ENCODE measurements at places on chromosomes 4 and X. TPM values are rescaled to one million over a fixed set of nuclear protein-coding genes. Genes with fewer than 3 reads are reported as not detected.

GRCh38 chrX:136200466-136200865 is 50.7 kb downstream of the MAP7D3 start:
- DNase-seq = no peak

GRCh38 chrX:10041383-10041782 is 74.2 kb downstream of the CLDN34 start:
- no peak for DNase-seq

DNA sequence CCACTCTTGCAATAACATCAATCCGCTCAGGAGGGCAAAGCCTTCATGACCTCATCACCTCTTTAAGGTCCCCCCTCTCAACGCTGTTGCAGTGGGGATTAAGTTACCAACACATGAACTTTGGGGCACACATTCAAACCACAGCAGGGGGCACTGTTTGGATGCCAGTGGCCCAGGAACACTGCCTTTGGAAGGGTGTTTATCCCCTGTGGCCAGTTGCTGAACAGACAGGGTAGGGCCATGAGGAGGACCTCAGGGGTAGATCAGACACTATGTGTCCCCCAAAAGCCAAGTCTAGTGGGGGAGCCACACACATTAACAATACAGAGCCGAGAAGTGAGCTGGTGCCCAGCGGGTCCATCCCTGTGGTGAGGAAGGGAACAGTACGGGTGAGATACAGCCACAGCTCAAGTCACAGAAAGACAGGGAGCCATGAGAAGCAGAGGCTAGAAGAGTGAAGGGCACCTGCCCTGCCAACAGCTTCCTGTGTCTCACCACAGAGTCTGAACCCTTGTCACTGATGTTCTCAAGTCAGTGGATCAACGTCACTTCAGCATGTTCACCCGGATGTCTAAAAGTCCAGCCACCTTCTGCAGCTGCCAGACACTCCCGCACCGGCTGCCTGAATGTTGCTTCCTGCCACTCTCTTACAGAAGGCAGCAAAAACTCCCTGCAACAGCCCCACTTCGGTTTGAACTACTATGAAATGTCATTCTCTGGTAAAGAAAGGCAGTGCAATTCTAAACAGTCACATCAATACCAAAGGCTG is 19.9 kb upstream of the MXD4 start:
- no peak for DNase-seq

DNA sequence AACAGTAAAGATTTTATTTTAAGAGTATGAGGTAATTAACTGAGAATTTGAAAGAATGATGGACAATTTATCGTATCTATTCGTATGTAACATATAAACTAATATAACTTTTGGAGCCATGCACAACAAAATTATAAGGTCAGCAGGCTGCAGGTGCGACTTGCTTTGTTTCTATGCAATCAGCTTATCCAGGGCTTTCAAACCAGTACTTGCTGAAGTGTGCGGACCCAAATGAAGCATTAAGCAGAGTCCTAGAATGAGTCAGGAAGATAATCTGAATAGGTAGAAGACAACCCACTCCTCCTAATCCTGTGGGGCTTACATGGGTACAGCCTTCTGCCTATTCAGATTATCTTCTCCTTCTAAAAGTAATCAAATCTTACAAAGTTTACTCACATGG is 2.1 kb downstream of the NSD2 start:
- no peak for DNase-seq

DNA sequence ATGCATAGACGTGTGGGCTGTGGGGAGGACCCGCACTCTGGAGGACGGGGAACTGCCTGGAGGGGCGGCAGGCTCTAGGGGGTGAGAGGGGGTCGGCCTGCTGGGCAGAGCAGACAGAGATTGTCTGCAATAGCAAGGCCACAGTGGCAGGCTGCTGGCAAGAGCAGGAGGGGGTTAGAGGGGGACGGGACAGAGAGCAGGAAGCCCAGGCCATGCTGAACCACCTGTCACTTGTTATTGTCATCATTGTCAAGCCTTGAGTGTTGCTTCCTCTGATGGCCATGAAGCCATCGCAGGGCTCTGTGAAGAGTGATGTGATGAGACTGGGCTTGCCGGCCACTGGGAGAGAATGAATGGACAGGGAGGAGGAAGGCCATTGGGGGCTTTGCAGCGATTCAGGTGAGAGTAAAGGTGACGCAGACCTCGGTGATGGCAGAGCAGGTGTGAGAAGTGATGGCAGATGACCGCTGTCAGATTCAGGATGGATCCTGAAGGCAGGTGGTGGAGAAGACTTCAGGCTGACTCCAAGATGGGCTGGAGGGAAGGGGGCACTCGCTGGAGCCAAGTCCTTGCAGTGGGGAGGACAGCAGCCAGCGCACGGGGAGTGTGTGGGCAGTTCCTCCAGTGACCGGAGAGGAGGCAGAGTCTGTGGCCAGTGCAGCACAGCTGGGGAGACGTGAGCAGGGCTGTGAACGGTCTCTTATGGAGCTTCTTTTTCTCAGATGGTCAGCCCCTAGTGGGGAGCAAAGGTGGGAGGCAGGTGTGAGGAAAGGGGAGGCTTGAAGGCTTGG is 43.6 kb downstream of the HTT-AS start:
- no peak for DNase-seq

- peak; percentile 70 for DNase-seq
Observed at GRCh38 chrX:39755143-39756032, 342.4 kb downstream of the BCOR start.

DNA sequence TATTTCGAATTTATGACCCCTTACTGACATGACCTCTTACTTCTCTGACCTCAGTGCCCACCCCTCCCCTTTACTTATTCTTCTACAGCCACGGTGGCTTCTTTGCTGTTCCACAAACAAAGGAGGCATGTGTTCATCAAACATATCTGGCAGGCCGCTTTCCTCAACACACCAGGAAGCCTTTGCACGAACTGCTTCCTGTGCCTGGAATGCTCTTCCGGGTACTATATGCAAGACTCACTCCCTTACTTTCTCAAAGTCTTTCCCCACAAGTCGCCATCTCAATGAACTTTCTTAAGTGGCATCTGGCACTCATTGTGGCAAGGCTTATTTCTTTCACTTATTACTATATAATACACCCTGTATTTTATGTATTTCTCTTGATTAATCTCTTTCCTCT is 351.5 kb upstream of the DDX53 start:
- DNase-seq = no peak

DNA sequence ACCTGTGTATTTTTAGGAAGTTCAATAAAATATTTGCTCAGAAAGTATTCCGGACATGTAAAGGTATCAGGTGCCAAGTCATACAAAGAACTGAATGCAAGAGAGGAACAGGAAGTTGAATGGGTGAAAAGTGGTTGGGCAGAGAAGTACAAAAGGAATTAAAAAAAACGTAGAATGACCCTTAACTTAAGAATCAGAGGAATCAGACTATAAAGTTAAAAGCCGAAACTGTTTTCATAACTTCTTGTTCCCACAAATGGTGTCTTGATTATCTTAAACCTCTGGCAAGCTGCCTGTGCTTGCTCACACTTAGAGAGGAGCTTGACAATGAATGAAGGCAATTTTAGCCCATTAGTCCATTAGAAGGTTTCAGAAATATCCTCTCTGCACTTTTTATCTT is 81.6 kb upstream of the HHIP start:
- DNase-seq = no peak

GAB1 gene
- 13.0 TPM for polyA plus RNA-seq
